Stimulated activated CD8-positive, alpha-beta memory T cell treated with anti-CD3 and anti-CD28 coated beads, Interleukin-4, amount 100 ng/mL, for 48 hours (primary cell): ENCODE measurements at places on chromosomes 5 and 9.

- no peak for DNase-seq
Measured at GRCh38 chr5:159286420-159287035, 23.4 kb downstream of the UBLCP1 start.

- DNase-seq: no peak
Measured at GRCh38 chr5:132414634-132415378, 45.3 kb downstream of the SLC22A5 start.

DNA sequence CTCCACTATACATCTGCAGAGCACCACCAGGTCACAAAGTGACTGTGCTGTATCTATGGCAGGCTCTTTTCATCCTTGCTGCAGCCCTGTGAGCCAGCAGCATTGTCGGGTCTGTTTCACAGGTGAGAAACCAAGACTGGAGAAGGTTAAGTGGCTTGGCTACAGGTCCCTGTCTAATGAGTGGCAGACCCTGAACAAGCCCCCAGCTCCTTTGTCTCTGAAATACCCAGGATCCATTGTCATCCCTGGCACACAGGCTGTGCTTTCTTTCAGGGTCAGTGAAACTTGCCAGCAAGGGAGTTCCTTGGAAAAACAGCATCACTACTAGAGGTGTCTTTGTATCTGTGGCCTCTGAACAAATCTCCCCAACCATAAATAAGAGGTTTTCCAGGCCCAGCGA is 27.6 kb upstream of the CXCL14 start:
- DNase-seq: no peak

DNA sequence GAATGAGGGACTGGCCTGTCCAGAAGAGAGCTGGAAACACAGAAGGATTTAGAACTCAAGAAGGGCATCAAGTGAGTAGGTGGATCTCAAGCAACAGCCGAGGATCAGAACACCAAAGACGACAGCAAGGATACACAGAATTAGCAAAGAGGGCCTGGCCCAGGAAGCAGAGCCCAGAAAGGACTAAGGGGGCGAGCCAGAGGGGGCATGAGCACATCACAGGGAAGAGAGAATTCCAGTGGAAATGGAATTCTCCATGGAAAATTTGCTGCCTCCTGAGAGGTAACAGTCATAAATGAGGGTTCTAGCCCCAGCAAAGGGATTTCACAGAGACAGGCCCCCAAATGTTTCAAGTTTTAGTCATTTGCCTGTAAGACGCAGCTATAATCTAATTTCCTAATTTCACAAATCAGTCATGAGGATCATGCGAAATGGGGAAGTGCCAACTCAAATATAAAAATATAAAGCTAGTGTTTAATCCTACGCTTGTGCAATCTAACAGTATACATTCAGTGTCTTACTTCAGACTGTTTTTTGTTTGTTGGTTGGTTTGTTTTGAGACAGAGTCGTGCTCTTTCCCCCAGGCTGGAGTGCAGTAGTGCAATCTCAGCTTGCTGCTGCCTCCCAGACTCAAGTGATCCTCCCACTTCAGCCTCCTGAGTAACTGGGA is 46.7 kb downstream of the FNBP1 start:
- no peak for DNase-seq

- DNase-seq: no peak
Measured at GRCh38 chr9:105286098-105286497, 41.6 kb downstream of the SLC44A1 start.

- DNase-seq: no peak
Measured at GRCh38 chr9:1460143-1460769, 410.1 kb downstream of the DMRT2 start.

GRCh38 chr9:92745881-92746280 is 18.8 kb downstream of the BICD2 start:
- DNase-seq: no peak

DNA sequence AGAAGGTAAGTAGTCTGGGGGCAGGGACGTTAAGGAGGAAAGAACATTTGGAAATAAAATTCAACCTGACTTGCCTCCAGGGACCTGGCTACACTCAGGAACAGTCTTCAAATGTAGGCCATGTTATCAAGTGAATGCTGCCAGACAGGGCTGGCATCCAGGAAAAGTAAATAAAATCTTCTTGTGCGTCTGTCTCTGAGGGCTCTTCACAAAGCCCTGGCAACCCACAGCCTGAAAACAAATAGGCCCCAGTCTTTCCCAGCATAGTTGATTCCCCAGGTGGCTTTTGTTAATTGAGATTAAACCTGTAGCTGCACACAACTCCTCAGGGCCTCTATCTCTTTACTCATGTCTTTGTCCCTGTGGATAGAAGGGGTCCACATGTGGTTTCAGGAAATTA is 55.4 kb downstream of the STK32A start:
- no peak for DNase-seq

DNA sequence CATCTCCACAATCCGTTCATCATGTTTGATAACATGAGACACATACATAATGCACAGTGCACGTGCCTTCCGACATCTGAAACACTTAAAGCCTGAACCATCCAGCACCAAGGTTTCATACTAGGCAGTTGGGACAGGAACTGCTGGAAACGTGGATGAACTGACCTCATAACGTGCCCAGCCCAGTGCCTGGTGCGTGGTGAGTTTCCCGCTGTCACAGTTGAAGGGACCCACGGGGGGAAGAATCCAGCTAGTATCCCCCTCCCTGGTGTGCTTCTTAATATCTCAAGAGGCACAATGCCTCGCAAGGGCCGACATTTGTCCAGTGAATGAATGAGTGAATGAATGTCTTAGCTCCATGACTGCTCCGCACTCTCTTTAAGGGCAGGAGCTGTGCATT is 23.2 kb downstream of the BARX1 start:
- no peak for DNase-seq

GRCh38 chr5:17163221-17163620 is 54.2 kb upstream of the BASP1 start:
- DNase-seq: no peak

DNA sequence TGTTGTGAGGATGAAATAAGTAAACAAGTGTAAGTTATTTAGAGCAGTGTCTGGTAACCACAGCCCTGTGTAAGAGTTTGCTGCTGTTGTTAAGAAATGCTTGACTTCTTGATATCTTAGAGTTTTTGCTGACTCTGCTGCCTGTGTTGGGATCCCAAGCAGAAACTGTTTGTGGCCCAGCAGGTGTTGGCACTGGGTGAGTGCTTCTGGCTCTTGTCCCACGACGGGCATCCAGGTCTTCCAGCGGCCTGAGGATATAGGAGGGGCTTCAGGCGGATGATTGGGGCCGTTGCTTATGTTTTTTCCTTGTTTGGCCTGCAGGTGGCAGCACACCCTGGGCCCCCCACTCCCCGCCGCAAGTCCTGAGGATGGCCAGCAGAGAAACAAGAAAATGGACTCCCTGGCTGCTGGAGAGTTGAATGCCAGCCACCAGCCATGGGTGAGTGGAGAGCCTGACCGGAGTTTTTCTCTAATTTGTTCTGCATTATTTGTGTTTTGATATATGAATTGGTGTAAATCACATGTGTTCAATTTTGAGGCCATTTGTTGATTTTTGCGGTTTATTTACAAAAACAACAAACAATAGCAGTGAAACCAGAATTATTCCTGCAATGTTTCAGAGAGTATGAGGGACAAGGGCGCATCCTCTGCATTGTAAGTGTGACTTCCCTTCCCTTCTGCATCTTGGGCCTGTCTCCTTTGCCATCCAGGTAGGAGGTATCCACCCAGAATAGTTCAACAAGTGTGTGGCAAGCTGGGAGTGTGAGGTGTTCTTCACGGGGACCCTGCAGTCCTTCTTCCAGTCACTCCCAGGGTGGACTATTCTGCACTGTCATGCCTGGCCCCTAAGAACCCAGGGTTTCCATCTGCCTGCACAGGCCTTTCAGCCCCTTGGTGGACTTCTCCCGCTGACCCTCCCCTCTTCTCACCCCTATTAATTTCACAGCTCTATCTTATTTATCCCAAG is 50.3 kb downstream of the SLC22A5 start:
- DNase-seq: peak; percentile 77

DNA sequence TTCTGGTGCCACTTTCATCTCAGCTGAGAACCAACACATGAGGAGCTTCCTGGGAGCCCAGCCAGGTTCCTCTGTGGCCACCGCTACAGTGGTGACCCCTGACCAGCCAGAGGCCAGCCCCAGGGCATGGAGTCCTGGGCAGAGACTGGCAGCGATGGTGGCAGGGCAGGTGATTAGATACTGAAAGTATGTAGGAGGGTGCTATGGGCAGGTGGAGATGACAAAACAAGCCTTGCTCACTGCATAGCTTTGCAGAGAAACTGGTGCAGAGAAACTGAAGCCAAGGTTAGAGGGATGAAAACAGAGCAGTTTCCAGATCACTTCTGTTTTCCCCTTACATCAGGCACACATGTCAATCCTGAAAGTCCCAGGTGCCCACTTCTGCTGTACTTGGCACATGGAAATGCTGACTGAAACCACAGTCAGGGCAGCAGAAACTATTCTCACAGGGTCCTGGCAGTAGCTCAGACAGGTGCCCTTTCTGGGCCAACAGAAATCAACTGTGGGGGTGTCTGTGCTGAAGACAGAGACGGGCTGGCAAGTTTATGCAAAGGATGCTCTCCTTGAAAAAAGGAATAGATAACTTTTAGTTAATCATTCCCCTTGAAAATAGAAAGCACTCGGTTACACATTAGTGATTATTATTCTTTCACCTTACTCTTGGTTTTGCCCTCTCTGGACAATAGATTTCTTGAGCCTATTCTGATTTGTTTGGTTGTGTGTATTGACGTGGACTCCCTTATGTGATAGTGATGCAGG is 90.3 kb downstream of the ANKRD55 start:
- DNase-seq: no peak

DNA sequence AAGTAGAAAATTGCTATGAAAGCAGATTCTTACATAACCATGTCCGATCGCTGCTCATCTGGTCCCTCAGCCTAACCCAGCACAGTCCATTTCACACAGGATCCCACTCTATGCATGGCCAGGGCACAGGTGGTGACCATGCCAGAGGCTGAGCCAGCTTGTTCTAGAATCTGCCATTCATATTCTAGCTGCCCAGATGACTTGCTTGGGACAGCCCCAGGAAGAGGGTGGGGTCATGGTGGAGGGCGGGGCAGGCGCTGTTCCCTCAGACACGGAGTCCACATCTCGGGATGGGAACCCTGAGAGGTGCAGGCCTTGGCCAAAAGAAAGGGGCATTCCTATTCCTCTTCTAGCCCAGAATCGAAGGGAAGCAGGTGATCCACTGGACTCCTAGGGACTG is 275.2 kb upstream of the IRX2 start:
- no peak for DNase-seq

- DNase-seq: no peak
Measured at GRCh38 chr5:1659100-1659981, 135.6 kb upstream of the LPCAT1 start.

DNA sequence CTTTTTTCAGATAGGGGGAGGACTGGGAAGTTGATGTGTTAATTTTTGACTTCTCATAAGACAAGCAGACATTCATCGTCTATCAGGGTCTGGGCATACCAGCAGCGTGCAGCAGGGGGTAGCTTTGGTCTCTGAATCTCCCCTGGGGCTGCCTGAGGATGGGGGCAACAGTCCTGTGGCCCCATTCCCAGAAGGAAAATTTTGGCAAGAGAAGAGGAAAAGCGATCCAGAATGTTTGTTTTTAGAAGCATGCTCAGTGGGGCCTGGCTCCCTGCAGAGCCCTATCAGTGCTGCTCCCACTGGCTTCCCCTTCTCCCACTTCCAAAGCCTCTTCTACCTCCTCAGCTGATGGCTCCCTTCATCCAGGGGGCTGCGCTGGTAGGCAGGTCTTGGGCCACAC is 194.8 kb upstream of the IL12B start:
- DNase-seq: no peak

- no peak for DNase-seq
Measured at GRCh38 chr9:78884611-78885150, 587.8 kb downstream of the PSAT1 start.

GRCh38 chr5:151450605-151451004 is 3.2 kb downstream of the SLC36A1 start:
- DNase-seq: no peak

DNA sequence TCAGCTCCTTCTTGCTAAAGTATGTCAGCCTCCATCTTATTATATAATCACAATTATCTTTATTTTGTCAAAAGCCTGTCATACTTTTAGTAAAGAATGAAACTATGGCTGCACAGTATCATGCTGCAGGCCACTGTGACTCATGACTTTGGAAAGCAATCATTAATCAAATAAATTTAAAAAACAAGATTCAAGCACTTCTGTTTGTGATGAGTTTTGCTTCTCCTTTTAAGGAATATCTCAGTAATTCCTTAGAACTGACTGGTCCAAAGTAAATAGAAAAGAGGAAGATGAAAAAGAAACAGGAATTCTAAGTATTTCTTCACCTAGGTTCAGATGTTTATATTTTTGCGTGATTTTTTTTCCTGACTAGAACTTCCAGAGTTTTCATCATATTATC is 83.1 kb downstream of the EDIL3 start:
- no peak for DNase-seq

DNA sequence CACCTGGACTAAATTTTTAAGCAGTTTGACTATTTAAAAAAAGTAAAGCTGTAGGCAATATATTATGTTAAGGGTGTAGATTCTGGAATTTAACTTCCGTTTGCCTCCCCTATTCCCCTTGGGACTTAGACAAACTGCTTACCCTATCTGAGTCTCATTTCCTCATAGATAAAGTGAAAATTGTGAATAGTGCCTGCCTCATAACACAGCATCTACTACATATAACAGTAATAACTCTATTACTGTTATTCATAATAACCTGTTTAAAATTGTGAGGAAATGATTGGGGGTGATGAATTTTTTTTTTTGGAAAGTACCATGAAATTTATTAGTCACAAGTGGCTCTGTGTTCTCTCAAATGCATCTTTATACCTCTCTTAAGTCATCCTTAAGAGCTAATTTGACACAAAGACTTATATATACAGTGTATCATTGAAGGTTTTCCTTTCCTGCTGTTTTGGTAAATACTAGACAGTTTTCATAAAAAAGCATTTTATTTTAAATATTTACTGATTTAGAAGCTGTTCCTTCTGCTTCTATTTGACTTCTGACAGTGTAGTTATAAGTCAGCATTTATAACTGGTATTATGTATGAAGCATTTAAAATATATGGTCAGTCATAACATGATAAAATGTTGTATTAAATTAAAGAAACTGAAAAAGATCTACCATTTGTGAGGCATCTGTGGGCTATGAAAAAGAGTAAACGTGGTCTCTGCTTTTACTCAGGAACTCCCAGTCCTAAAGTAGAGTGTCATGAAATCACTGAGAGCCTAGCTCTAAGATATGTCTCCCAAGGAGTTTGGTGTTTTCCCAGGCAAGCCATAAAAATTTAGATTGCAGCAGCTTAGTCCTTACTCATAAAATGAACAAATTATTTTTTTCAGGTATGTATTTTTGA is 46.4 kb downstream of the MCCC2 start:
- no peak for DNase-seq

- peak; percentile 76 for DNase-seq
Measured at GRCh38 chr5:55226934-55227663, at the start of gene MCIDAS. Gene MCIDAS, minus strand, starts transcription at chr5:55227315. Its CDS starts 177 bp downstream, at chr5:55227138.
